ENCODE measurements at places on chromosomes 16 and 17.

- no peak for DNase-seq
Measured at GRCh38 chr17:63082273-63082861, 116.3 kb downstream of the TANC2 start.

GRCh38 chr16:75580-76501 lies 2.2 kb upstream of the MPG start:
- DNase-seq, result peak; percentile 13

DNA sequence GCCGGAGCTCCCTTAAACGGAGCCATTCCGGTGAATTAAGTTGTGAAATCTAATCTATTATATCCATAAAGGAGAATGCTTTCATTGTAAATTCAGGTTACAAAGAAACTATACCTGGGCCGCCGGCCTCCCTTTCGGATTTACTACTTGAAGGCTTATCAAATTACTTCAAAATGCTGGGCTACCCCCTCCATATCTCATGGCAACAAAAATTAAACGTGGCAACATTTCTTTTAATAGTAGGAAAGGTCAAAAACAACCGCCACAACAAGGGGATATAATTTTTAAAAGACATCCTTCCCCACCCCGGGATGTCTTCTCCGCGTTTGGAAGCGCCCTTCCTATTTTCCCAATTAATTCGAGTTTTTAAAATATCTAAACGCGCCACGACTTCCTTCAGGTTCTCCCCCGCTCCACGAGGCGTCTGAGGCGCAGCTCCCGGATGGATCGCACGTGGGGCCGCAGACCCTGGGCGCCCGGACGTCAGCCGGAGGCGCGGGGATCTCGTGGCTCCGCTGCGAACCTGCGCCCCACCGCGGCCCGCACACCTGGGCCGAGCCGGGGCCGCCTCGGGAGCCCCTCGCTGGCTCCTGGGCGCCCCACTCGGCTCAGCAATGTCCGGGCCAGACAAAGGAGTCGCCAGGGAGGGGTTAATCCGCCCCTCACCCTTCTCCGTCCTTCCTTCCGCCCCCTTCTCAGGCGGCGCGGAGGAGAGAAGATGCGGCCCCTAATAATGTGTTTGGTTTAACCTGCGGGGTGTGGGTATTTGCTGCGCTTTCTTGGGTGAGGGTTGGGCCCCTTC lies 47.4 kb upstream of the SLC38A10 start:
- no peak for DNase-seq

DNA sequence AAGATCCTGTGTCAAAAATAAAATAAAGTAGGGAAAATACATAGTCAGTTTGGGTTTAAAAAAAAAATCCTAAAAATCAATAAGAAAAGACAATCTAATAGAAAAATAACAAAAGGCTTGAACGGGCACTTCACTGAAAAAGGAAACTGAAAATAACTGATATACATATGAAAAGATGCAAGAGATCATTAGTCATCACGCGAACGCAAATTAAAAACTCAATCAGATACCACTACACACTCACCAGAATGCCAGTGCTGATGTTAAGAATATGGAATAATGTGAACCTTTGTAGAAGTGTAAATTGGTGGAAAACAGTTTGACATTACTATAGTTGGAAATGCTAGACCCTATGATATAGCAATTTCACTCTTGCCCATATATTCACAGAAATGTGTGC lies 14.6 kb downstream of the GNGT2 start:
- no peak for DNase-seq

DNA sequence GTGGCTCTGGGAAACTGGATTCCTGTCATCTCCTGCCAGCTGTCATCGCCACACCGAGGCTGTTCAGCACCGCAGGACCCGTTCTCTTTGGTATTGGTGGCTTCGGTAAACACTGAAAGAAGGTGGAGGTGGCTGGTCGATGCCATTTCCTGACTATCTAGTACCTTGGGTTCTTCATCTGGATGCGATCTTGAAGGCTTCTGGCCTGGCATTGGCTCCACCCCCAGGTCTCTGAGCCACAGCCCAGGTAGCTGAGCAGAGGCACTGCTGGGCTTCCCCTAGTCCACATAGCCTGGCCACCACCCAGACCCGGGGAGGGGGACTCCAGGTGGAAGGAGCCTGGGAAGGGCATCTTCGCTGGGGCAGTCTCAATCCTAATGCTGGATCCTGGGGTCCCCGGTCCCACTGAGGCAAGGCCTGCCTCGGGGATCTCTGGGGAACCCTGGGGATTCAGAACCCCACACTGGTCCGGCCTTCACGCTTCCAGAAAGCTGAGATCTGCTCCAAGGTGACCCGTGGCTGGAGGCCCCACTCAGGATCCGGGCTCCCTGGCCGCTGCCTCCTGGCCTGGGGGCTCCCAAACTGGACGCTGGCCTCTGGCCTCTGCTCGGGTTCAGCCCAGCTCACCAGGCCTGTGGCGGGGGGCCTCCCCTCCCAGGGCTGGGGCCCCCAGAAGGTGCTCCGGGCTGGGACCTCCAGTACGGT lies 1.8 kb downstream of the C16orf54 start:
- peak; percentile 75 for DNase-seq

GRCh38 chr17:81511804-81512561 lies 616 bp downstream of the ACTG1 start:
- no peak for DNase-seq

GRCh38 chr17:82204831-82205719 lies 7.6 kb downstream of the CCDC57 start:
- no peak for DNase-seq

DNA sequence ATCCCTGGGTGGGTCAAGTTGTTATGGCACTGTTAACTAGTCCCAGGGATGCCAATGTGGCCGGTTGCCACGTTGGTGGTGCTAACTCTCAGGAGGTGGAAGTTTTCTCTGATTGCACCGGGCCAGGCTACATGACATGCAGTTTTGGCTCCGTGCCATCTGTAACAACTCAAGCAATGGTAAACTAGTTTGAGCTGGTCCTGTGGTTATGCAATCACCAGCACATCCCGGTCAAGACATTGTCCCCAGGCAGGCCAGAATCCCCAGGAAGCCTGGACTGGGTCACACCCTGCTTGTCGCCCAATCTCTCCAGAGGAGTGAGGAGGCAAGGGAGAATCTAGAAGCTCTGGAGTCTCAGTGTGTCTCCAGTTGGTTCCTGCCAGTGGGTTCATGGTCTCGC lies 10.1 kb upstream of the CCL17 start:
- DNase-seq, result no peak

GRCh38 chr17:83101805-83102480 lies 22.5 kb downstream of the METRNL start:
- no peak for DNase-seq

GRCh38 chr16:73457851-73458250 lies 409.9 kb upstream of the ZFHX3 start:
- DNase-seq, result no peak

- no peak for DNase-seq
Measured at GRCh38 chr16:7646821-7647500, 314.3 kb downstream of the RBFOX1 start.

- no peak for DNase-seq
Measured at GRCh38 chr16:88538366-88539060, 31.7 kb upstream of the ZC3H18 start.

DNA sequence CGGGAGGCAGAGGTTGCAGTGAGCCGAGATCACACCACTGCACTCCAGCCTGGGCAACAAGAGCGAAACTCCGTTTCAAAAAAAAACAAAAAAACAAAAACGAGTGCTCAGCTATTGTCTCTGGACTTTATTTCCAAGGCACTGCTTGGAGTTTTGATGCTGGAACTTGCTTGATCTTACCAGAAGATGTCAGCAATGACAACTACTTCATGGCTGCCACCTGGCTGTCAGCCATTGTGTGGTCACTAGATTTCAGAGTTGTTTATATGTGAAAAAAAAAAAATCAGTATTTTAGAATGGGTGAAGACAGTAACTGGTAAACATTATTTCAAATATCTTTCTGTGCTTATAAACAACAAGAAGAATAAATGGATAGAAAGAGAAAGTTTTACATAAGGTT lies 26.3 kb upstream of the OR4D1 start:
- peak; percentile 75 for DNase-seq

GRCh38 chr17:37458805-37459204 lies 30.9 kb upstream of the DUSP14 start:
- DNase-seq, result no peak

GRCh38 chr17:15942207-15942833 lies 2.6 kb upstream of the ADORA2B start:
- no peak for DNase-seq

- DNase-seq, result no peak
Measured at GRCh38 chr17:64117981-64118979, 11.7 kb downstream of the ERN1 start.

- no peak for DNase-seq
Measured at GRCh38 chr17:30920683-30921543, 832 bp upstream of the ADAP2 start.

DNA sequence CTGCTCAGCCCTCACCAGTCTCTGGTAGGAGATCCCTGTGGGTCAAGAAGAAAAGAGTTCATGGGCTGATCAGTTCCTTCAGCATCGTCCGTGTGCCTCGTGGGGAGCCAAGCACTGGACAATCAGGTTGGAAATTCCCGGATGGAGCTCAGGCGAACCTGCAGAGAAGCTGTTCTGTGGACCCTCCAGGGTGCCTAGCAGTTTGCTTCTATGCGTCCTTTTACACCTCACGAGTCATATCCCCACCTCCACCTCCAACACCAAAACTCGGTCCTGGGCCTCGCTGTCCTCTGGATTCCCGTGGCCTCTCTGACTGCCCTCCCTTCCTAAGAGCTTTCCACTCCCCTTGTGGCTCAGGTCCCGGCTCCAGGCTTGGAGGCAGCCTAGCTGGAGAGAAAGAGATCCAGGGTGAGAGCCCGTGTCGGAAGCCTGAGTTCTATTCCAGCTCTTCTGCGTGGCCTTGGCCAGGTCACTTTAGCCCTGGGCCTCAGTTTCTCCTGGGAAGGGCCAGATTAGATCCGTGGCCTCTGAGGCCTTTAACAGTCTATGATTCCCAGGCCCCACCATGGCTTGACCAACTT lies 26.2 kb upstream of the PIK3R6 start:
- no peak for DNase-seq

GRCh38 chr17:64024215-64024654 lies 3.8 kb upstream of the ICAM2 start:
- no peak for DNase-seq

GRCh38 chr16:381789-382717 lies at the start of gene PGAP6:
TSS of gene PGAP6 (minus strand) at chr16:381978. CDS start at chr16:381821, 157 bp downstream.
- peak; percentile 74 for DNase-seq

Data from CD4-positive, alpha-beta T cell treated with Interleukin-10 for 1 hour (primary cell).